ENCODE measurements at places on chromosomes 1 and 21.

GRCh38 chr21:38151021-38151645 is 105.7 kb upstream of the KCNJ15 start:
- no peak for DNase-seq

- DNase-seq: no peak
Measured at GRCh38 chr1:36274201-36274600, 32.0 kb upstream of the SH3D21 start.

DNA sequence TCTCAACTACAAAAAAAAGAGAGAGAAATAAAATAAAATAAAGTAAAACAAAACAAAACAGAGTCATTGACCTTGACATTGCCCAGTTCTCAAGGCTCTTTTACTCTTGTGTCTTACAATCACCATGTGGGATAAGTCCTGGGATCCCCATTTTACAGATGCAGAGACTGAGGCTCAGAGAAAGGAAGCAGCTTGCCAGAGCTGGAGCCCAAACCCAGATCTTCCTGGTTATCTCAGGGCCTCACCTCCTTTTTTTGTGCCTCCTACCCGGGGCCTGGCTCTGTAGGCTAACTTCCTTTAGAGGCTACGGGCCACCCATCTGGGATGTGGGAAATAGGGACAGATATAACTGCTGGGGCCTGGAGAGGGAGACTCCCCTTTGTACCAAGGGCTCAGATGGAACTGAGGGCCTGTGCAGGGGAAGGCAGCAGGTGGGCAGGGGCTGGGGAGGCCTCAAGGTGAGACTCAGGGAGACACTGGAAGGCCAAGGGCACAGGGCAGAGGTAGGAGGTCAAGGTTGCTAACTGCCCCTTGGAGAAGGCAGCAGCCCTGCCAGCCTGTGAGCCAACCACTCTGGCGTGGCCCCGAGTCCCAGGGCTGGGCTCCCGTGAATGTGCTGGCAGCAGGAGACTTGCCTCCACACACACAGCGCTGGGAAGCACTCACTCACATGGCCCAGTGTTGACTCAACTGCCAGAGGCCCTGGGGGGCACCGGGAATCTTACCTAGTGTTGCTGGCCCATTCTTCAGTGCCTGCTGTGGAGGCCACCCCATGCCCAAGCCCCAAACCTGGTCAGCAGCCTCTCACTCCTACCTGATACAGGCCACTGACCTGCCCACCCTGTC is 6.5 kb upstream of the ECE1 start:
- no peak for DNase-seq

DNA sequence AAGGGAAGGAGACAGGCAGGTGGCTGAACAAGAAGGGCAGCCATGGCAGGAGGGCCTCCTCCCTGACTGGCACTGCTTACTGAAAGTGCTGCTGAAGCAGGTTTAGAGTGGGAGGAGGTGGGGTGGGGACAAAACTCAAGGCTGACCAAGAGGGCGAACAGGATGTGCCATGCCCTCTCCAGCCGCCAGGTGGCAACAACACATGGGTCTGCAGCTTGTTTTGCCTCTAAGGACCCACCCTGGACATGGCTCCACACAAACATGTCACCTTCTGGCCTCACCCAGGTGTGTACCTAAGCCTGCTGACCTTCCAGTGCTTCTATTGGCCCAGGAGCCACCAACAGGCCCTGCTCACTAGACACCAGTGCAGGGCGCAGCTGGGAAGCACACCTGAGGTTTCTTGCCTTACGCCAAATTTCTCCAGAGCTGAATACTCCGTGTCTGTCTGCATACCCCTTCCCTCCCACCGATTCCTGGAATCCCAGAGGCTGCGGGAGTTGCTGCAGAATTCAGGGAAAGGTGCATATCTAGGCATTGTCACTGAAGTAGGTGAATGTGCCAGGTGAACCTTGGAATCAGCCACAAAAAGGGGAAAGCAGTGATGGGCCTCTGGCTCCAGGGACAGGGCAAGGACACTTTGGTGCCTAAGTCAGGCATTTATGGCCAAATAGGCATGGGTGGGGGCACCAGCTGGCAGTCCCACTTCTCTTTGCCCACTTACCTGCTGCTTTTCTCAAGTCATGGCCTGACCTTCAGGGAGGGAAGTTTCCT is 5.3 kb downstream of the PSRC1 start:
- DNase-seq: no peak

DNA sequence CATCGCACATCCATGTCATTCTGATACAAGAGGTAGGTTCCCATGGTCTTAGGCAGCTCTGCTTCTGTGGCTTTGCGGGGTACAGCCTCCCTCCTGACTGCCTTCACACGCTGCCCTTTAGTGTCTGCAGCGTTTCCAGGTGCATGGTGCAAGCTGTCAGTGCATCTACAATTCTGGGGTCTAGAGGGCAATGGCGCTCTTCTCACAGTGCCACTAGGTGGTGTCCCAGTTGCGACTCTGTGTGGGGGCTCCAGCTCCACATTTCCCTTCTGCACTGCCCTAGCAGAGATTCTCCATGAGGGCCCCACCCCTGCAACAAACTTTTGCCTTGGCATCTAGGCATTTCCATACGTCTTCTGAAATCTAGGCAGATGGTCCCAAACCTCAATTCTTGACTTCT is 138.2 kb upstream of the BRINP3 start:
- DNase-seq: no peak

DNA sequence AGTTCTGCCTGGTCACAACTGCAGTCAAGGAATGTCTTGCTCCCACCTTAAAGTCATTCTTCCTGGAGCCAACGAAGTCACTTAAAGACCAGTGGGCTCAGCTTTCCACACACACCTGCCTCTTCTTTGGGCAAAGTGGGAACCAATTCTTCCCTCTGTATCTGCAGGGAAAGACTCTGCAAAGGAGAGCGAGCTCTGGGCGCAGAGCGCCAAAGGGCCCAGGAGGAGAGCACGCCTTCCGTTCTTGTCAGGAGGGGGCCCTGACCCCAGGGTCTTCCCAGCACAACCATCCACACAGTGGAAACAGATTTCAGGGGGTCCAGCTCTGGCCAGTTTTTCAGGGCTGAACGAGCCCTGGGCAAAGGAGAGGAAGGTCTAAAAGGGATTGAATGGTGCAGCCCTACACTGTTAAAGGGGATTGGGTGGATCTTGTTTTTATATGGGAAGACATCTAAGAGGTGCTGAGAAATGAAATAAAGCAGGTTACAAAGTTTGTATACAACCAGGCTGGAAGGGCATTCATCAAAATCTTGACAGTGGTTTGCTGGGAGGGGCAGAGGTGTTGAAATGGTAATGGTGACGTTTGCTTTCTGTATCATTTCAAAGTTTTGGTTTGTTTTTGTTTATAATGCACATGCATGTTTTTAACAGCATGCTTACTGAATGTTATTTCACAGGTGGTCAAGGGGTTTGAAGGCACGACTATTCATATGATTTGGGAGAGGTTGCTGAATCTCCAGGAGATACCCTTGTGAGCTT is 6.8 kb upstream of the OLIG2 start:
- DNase-seq: no peak

DNA sequence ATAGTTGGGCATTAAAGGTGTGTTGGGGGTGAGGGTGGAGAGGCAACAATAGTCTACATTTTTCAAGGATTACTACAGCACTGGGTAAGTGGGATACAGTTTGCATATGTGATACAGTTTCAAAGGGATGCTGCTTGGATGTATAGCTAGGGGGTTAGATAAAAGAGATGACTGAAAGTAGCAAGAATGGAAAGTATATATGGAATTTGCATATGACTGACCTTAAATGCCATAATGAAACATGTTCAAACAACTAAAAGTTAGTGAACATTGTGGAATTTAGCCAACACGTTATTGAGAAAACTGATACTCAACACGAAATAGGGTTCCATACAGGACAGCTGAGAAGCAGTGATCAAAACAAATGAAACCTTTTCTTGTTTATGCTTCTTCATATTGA is 124.8 kb upstream of the CHRM3 start:
- no peak for DNase-seq

DNA sequence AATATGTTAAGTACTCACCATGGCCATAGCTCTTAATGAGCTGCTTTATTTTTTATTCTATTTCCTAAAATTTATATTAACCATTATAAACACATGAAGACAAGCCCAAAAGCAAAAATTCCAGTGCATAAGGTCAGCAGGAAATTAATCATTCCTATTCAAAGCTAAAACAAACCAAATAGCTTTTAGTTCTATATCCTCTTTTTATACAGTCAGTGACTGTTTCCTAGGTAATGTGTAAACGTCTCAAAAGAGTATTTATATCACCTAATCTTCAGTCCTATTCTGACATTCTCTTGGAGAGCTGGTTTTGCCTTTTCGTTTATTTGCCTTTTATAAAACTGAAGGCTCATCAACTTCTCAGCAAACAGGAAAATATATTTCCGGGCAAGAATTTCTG is 4.2 kb downstream of the GOLPH3L start:
- no peak for DNase-seq

DNA sequence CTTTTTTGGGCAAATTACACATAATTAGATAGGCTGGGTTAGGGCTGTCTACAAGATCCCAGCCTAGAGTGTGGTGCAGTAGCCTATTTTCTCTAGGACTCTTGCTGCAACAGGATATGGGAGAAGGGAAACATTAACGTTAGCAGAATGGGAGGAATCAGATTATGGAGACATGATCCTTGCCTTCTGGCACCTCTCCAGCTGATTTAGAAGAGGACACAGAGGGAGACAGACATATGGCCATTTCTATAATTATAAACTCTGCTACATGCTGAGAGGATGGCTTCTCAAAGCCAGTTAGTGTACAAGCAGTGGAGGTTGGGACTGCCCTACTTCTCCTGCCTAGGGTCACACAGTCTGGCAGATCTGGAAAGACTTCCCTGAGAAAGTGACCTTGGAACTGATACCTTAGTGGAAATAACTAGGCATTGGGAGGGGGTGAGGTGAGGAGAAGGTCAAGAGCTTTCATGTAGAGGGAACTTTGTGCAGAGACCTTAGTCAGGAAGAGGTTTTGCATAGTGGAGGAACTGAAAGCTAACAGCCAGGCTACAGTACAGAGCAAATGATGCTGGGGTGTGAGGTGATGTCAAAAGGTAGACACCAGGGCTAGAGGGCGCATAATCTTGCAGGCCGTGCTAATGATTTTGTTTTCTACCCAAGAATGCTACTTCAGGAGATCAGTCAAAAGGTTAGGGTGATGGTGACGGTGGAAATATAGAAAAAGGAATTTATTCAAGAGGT is 1.2 kb upstream of the CD1D start:
- DNase-seq: no peak

GRCh38 chr1:97814121-97814520 is 106.7 kb downstream of the DPYD start:
- DNase-seq: peak; percentile 53

DNA sequence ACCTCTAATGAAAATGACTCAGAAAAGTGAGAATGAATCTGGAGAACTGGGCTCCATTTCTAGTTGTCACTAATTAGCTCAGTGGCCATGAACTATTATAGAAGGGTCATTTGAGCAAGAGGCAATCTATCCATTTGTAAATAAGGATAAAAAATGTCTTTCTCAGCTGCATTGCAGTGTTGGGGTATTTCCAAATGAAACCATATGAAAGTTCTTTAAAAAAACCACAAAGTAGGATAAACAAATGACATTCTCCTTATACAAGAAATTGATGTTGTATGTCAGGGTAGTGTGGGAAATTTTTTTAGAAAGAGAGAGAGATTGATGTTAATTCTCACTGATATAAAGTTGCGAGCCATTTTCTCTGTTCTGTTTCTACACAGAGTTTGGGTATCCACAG is 26.0 kb downstream of the FMO3 start:
- DNase-seq: no peak

DNA sequence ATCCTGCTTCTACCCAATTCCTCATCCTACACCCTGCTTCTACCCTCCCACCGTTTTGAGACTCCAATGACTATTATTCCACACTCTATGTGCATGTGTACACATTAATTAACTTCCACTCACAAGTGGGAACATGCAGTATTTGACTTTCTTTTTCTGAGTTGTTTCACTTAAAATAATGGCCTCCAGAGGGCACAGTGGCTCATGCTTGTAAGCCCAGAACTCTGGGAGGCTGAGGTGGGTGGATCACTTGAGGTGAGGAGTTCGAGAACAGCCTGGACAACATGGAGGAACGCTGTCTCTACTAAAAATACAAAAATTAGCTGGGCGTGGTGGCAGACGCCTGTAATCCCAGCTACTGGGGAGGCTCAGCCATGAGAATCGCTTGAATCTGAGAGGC is 464.8 kb downstream of the PTBP2 start:
- DNase-seq: no peak

DNA sequence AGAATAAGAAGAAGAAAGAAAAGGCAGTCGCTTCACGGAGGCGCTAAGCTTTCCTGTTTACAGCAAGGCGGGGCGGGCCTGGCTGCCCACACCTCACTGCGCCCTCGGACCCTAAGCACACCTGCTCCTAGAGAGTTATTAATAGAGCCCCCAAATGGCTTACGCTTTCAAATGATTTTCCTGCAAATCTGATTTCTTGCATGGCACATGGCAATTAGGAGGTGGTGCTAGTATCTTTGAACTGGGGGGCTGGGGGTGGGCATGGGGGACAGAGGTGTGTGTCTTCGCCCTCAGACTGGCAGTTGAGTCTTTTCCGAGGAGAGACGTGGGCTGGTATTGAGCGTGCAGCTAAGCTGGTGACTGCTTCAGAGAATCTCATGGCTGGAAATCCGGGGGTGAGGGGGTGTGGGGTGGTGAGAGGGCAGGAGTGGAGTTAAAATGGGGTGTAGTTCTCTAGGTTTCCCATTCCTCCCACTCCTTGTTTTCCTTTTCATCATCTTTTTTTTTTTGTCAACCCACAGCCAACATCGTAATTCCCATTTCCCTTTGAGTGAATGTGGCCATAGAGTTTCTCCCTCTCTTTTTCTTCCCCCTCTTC is 1.3 kb downstream of the S1PR1 start:
- no peak for DNase-seq

GRCh38 chr1:92323473-92324453 is 24.9 kb downstream of the RPAP2 start:
- DNase-seq: no peak

Data from HS-5 (cell line).